ENCODE measurements at places on chromosomes 7 and 10.
A peak's percentile ranks its signal among the peaks of the same experiment; 100 is the strongest.

GRCh38 chr10:131769571-131770410, 131.0 kb upstream of the PPP2R2D start:
- DNase-seq, result no peak

GRCh38 chr10:72097448-72098300, 9.3 kb upstream of the SPOCK2 start:
- DNase-seq, result no peak

DNA sequence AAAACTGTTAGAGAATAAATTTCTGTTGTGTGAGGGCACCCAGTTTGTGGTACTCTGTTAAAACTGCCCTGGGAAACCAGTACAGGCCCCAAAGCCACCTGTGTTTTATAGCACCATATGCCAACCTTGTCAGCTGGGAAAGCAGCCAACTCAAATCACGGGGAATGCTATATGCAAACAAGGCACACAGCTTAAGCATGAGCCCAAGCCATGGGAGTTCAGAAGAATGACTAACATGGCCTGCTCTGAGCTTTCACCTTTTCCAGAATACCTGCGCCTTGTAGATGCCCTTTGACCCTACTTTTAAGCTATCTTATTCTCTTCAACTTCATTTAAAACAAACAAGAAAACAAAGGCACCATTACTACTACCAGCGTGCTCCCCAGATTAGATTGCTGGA, 5.5 kb upstream of the SLC25A13 start:
- DNase-seq, result no peak

GRCh38 chr7:542713-543500, 23.3 kb upstream of the PDGFA start:
- DNase-seq, result peak; percentile 29

- DNase-seq, result no peak
These were observed 12.3 kb upstream of the ADO start for GRCh38 chr10:62792261-62792660.

GRCh38 chr7:20730611-20731010, 56.1 kb downstream of the SP8 start:
- DNase-seq, result no peak

- DNase-seq, result no peak
These were observed 185.6 kb downstream of the FANK1 start for GRCh38 chr10:126081841-126082466.

Data from stimulated activated CD4-positive, alpha-beta T cell treated with anti-CD3 and anti-CD28 coated beads, Interleukin-15, amount 100 ng/mL, for 24 hours (primary cell).